ENCODE measurements at places on chromosomes 1 and 21.

DNA sequence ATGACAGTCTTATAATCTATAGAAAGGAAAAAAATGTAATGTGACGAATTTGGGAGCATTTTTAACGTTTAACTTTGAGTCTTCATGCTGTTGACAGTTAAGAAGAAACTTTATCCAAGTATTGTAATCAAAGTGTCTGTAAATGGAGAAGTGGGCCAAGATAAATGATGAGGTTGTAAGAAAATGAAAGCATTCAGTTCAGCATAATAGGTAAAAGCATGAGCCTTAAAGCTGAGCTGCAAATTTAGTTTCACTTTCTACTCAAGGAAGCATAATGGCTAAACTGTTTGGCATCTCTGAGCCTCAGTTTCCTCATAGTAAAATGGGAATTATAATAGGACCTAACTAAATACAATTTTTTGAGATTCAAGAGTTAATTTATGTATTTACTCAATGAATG, 1554.8 kb downstream of the KCNT2 start:
- DNase-seq: no peak

DNA sequence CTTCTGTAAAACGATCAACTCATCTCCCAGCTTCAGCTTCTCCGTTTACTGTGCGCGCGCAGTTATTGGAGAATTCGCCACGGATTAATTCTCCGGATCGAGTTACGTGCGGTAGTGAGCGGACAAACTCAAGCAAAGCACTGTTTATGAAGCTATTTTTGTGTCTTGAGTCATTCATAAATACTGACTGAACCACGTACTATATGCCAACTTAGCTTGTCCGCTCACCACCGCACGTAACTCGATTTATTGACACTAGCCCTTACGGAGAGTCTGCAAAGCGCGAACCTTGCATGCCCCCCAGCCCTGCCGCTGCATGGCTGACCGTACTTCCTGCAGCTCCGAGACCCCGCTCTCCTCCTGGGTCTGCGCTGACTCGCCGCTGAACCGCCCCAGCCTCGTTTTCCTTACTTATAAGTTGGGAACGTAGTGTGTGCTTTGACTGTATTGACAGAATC, 773 bp downstream of the CHD1L start:
- no peak for DNase-seq

GRCh38 chr1:200960236-200960947, 63.1 kb downstream of the KIF21B start:
- DNase-seq: no peak

DNA sequence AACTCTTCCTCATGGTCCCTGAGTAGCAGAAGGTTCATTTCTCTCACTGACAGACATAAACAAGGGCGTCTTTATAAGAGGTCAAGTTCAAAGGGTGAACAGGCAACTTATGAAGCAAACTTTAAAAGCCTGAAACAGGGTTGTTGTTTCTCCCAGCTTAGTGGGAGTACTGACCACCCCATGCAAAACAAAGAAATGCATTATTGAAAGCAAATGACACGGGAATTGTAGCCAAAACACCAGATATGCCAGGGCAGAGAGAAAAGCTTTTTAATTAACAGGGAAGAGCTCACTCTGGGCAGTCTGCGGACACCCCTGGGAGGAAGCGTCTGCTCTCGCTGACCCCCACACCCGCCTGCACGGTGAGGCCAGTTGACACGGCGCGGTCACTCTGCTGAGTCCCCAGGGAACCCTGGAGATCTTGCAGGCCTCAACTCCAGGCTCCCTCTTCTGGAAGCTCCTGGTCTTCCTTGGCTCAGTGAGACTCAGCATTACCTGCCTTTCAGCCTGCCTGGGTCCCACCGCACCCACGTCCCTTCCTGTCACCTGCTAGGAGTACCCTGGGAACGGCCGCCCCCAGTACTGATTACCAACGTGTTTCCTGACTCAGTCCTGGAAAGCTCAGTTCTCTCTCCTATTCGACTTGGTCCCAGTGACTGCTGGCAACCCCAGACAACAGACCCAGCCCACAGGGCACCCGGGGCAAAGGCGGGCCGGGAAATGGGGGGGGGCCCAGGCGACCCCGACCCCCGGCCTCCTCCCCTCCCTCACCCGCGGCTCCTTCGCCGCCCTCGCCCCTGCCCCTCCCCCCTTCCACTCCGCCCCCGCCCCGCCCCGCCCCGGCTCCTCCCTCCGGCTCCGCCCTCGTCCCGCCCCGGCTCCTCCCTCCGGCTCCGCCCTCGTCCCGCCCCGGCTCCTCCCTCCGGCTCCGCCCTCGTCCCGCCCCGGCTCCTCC, 972 bp downstream of the CFAP410 start:
- peak; percentile 76 for DNase-seq

- DNase-seq: no peak
Observed at GRCh38 chr1:213929398-213929797, 58.4 kb upstream of the PROX1 start.

- DNase-seq: no peak
Observed at GRCh38 chr21:45019887-45020537, 54.4 kb upstream of the ADARB1 start.

DNA sequence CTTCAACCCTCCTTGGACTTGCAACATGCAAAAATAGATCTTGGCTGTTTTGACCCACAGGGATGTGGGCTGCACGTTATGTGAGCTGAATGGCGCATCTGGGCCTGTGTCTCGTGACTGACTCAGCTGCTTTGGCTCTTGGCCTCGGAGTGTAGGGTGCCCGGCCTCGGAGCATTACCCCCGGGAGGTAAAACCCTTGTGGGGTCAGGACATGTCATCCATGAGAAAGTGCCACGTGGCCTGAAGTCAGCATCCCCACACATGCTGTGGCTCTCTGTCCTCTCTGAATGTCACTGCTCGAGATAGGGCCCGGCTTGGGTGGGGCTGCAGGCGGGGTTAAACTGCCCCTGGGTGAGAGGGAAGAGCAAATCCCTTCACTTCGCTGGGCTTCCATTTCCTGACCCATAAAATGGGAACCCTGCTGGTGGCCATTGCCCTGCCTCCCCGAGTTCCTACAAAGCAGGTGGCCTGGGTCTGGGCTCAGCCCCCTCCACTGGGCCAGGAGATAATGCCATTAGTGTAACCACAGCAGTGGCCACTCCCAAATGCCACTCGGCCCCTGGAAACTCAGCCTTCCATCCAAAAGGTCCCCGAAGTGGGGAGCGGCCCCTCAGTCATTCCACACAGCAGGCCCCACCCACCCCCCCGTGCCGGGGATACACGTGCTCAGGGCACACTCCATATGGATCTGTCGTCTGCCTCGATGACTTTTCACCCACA, 22.8 kb upstream of the TSPEAR start:
- DNase-seq: no peak

- DNase-seq: no peak
Observed at GRCh38 chr1:207218512-207219362, 102.7 kb upstream of the CD55 start.

DNA sequence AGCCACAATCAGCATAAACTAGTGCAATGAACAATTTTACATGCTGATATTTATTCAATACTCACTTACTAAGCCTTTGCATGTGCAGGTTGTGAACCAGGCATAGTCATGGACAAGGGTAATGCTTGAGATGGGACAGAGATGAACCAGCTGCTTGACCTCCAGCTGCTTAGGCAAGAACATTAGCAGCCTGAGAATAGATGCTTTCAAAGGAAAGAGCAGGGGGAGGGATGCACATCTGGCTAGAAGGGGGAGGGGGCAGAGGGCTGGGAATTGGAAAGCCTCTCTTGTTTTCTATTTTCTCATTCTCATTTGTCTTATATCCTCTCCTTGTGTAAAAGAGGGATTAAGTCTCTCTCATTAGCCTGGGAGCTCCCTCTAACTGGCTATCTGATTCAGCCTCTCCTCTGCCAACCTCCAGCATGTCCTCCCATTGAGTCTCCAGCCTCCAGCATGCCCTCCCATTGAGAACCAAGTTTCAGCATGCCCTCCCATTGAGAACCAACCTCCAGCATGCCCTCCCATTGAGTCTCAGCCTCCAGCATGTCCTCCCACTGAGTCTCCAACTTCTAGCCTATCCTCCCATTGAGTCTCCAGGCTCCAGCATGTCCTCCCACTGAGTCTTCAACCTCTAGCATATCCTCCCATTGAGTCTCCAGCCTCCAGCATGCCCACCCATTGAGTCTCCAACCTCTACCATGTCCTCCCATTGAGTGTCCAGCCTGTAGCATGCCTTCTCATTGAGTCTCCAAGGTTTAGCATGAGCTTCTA, 38.4 kb upstream of the TRABD2B start:
- DNase-seq: no peak

GRCh38 chr1:196598942-196599748, 9.1 kb downstream of the KCNT2 start:
- no peak for DNase-seq

GRCh38 chr1:116064616-116065015, 46.6 kb upstream of the MAB21L3 start:
- DNase-seq: no peak

DNA sequence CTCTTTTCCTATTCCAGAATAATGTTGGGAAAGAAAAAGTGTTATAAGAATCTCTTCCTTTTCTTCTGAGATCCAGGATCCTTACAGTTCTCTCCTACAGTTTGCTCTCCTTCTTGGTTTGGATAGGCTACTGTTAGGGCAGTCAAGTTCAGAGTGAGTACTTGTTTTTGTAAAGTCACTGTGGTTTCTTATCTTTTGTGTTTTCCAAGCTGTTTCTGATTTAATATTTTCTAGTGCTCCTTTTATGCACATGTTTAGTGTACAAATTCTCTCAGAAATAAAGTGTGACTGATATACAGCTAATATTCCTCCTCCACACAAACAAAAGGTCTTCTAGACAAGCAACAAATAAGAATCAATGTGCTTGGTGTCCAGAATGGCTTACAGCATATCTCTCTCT, 107.7 kb downstream of the BACH1 start:
- no peak for DNase-seq

- peak; percentile 86 for DNase-seq
Observed at GRCh38 chr1:43453442-43454269, at the start of gene HYI. HYI (minus strand) TSS chr1:43453931; CDS start chr1:43453793, 138 bp downstream.

- DNase-seq: no peak
Observed at GRCh38 chr21:46388206-46388880, 64.4 kb downstream of the PCNT start.

- no peak for DNase-seq
Observed at GRCh38 chr1:185291652-185292051, 25.4 kb downstream of the IVNS1ABP start.

GRCh38 chr1:173005196-173005864, 45.4 kb downstream of the TNFSF18 start:
- DNase-seq: no peak

GRCh38 chr1:201357211-201357610, 20.3 kb downstream of the TNNT2 start:
- DNase-seq: no peak

DNA sequence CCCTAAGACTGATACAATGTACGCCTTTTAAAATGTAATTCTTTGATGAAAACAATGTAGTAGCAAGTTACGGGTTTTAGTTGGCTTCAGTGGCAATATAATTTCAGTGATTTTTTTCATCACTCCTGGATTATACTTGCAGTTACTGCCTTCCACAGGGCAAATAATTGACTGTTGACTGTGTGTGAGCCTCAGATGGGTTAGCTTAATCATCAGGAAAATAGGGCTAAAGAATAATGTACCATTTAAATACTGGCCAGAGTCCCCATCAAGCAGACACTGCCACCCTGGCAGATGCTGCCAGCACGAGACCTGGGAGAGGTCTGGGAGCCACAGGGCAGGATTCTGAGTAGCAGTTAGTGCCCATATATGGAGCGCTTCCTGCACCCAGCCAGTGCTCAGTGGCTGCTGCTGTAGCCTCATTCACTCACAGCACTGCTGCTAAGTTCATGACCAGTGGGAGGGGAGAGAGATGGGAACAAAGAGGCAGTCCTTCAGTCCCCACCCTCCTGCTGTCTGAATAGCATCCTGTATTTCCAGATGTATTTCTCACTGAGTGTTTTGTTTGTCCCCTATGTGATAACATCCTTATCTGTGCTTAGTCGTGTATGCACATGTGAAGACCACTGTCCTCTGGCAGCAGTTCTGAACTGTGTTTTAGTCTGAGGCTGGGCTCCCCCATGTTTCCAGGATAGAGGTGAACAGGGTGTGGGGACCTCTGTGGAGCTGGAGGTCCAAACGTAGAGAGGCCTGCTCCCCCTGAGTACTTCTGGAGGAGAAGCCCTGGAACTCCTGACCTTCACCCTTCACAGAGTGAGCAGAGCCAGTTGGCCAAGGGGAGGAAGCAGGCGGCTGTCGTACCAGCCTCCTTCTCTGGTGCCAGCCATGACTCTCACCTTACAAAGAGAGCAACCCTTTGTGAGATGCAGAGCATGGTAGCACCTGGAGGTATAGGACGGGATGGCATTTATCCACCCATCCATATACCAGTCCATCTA, 80.4 kb downstream of the ADARB1 start:
- peak; percentile 54 for DNase-seq

- DNase-seq: no peak
Observed at GRCh38 chr1:3607703-3608065, 3.6 kb downstream of the MEGF6 start.

DNA sequence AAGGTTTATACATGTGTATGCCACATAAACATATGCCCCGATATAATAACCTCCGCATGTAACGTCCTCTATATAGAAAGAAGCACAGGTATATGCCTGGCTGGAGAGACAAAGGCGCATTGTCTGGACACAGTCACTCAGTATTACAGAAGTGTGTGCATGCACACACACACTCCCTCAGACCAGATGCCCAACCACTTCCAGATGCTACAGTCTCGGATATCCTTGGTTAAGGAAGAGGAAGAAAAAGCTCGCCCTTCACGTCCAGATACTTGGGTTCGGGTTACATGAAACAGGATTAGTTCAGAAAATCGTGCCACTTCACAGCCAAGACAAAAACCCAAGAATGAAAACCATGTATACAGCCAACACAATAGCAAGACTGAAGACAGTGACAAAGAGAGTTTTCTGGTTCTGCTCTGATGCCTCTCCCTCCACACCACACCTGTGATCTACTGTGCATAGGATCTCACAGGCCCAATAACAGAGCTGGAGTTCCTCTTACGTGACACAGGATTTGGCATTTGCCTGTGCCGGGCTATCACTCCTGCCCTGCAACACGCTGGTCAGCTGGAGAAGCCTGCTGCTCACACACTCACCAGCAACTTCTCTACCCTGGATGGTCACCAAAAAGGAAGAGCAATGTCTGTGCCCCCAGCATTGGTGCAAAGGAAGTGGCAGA, 75.0 kb downstream of the SSBP3 start:
- no peak for DNase-seq

DNA sequence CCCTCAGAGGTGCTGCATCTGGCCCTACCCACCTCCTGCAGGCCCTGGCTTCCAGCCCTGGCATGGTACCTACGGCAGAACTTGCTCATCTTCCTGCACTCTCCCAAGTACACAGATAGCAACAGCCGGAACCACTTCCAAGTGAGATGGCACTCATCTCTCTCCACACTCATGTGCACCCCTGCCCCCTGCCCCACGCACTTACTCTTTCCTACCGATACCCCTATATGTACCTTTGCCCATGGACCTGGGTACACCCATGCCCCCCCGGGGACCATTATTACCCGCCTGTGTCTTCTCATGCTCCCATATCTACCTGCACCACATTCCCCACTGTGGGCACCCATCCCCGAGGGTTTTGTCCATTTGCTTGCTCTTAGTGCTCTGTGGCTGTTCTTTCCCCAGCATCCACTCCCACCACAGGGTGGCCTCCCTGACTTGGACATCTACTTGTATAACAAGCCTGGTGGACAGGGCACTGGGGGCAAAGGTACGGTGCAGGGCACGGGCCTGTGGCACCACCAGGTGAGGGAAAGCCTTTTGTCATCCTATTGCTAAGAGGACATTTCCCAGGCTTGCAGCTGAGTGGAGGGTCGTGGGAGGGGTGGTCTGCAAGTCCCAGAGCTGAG, 14.7 kb downstream of the HYI start:
- DNase-seq: no peak

GRCh38 chr1:156852418-156852874, 6.5 kb downstream of the INSRR start:
- no peak for DNase-seq
